HCT116 (cell line): ENCODE measurements at places on chromosomes 12 and 14. TPM values are rescaled to one million over a fixed set of nuclear protein-coding genes. Genes with fewer than 3 reads are reported as not detected.

- H3K36me3 ChIP-seq: no peaks in the 10 kb centered on the region
- DNase-seq: no peak
- H3K4me1 ChIP-seq: no peaks in the 10 kb centered on the region
- no peaks in the 10 kb centered on the region for H3K27me3 ChIP-seq
- no peak overlapping the region for H3K27ac ChIP-seq
These were observed 1110.2 kb downstream of the GALC start for GRCh38 chr14:86882818-86883217.

DNA sequence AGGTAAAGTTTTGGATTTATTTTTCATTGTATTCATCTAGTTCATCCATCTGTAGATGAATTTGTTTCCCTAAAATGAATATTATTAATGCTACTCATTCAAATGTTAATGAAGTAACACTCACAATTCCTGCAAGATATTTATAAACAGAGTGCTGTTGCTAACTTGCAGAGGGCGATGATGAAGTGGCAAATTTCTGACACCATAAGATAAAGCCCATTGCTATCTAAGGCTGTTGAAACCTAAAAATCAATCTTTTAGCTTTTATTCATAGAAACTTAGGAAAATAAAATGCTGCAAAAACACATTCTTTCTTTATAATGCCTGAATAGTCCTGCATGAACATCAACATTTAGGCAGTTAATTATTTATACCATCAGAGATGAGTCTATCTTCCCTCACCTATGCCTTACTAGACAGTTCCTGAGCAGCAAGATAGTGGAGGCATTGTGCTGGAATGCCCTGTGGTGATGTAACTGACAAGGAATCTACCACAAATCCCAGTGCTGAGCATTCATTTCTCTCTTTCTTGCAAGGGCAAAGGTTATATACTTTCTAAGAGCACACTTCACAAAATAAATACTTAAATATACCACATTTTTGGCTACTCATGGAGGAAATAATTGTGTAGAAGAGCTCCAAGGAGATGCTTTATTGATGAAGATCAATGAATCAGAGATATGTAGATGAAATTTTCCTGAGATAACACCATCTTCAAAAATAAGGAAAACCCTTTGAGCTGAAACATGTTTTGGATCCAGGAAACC, 57.6 kb downstream of the LMNTD1 start:
- no peaks in the 10 kb centered on the region for H3K27me3 ChIP-seq
- H3K4me1 ChIP-seq: no peaks in the 10 kb centered on the region
- H3K4me3 ChIP-seq: no peak overlapping the region
- H3K27ac ChIP-seq: no peak overlapping the region

The KRT6B gene
- total RNA-seq: not detected

- H3K27me3 ChIP-seq: no peaks in the 10 kb centered on the region
- peaks cover 49% of the 10 kb centered on the region for H3K4me1 ChIP-seq
- no peak overlapping the region for H3K27ac ChIP-seq
- H3K4me3 ChIP-seq: no peak overlapping the region
These were observed 5.2 kb upstream of the ITGA5 start for GRCh38 chr12:54424224-54424623.

DNA sequence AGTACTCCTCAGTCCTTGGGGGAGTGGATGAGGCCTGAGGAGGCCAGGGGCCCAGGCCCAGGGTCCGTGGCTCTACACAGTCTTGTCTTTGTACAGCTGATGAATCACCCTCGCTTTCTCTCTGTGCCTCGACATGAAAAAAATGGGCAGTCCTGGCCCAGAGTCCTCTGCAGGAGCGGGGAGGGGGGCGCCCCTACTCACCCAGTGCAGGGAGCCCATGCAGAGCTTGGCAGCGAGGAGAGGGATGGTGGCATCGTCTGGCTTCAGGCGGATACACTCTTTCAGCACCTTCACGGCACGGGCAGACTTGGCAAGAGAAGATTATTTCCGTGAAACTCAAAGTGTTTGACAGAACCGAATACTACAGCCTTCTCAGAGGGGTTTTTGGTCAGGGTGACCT, 159.3 kb downstream of the TTC7B start:
- H3K27ac ChIP-seq: no peak overlapping the region
- no peak for DNase-seq
- no peaks in the 10 kb centered on the region for H3K4me1 ChIP-seq
- no peak overlapping the region for H3K4me3 ChIP-seq
- no peaks in the 10 kb centered on the region for H3K27me3 ChIP-seq
- no peaks in the 10 kb centered on the region for H3K36me3 ChIP-seq

The CCDC175 gene
- total RNA-seq: not detected

DNA sequence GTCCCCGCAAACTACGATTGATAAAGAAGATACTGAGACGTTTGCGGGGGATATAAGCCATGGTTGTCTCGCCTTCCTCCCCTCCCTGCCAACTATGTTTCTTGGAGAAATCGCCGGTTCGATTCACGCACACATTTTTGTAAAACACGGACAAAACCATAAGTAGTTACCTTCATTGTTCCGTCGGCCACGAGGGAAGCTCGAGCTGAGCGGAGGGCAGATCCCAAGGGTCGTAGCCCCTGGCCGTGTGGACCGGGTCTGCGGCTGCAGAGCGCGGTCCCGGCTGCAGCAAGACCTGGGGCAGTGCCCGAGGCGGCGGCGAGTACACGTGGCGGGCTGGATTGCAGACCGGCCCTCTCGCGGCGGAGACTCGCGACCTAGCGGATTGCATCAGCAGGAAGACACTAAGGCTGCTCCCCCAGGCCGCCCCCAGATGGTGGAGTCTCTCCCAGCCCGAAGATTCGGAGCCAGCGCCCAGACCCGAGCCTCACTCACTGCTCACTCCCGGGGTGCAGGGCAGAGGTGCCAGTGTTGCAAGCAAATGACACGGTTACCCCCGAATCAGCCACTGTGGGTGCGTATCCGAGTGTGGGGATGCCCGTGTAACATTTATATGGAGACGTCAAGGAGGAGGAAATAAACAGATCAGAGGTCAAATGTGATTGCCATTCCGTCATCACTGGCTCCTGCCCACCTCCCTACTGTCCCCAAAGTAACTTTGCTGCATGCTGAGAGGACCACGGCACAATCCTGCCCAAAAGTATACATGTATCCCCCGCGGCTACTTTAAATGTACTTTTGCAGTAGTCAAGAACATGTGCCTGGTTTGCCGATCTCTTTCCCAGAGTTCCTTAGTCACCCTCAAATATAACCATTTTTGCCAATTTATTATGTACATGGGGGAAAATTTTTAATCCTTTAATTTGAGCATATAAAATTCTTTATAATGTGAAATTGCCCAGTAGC, at the start of gene BCAT1:
BCAT1 (minus strand) TSS at position 345 of the 966 bp plus-strand sequence; CDS start at position 176, 169 bp downstream.
- no peak for DNase-seq
- H3K4me3 ChIP-seq: no peak within 1 kb of the TSS
- H3K36me3 ChIP-seq: no peaks in the 10 kb centered on the region
- no peaks in the 10 kb centered on the region for H3K4me1 ChIP-seq
- H3K27me3 ChIP-seq: no peaks in the 10 kb centered on the region

DNA sequence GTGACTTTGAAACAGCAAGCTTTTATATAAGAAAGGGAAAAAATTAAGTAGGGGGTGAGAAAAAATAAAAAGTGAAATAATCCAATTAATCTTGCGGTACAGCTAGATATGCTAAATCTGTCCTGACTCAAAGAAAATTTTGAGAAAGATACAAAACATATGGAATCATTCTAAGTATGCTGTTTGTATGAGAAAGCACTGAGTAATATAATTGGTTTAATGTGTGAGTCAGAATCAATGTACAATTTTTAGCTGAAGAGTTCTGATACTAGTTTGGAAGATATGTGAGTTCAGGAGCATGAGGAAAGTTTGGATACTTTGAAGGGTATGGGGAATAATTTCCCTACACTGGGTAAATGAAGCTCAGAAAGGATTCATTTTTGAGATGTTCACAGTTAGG, 190.9 kb upstream of the RASSF8 start:
- H3K36me3 ChIP-seq: no peaks in the 10 kb centered on the region
- H3K4me1 ChIP-seq: no peaks in the 10 kb centered on the region
- DNase-seq: no peak
- no peaks in the 10 kb centered on the region for H3K27me3 ChIP-seq
- no peak overlapping the region for H3K27ac ChIP-seq

GRCh38 chr14:70027785-70028428, 148.7 kb downstream of the SMOC1 start:
- no peak overlapping the region for H3K27ac ChIP-seq
- peaks cover 3% of the 10 kb centered on the region; the same call in 1 of the 2 replicates for H3K27me3 ChIP-seq
- H3K4me1 ChIP-seq: peaks cover 7% of the 10 kb centered on the region; the same call in 1 of the 2 replicates
- H3K4me3 ChIP-seq: no peak overlapping the region
- no peaks in the 10 kb centered on the region for H3K36me3 ChIP-seq

GRCh38 chr12:92951006-92951405, 21.9 kb upstream of the EEA1 start:
- no peaks in the 10 kb centered on the region for H3K27me3 ChIP-seq
- H3K4me1 ChIP-seq: no peaks in the 10 kb centered on the region
- H3K4me3 ChIP-seq: no peak overlapping the region
- no peak for DNase-seq

GRCh38 chr12:129169928-129170327, 316.6 kb downstream of the GLT1D1 start:
- H3K27ac ChIP-seq: no peak overlapping the region
- H3K27me3 ChIP-seq: no peaks in the 10 kb centered on the region
- no peaks in the 10 kb centered on the region for H3K36me3 ChIP-seq
- no peaks in the 10 kb centered on the region for H3K4me1 ChIP-seq
- DNase-seq: no peak
- H3K4me3 ChIP-seq: no peak overlapping the region

DNA sequence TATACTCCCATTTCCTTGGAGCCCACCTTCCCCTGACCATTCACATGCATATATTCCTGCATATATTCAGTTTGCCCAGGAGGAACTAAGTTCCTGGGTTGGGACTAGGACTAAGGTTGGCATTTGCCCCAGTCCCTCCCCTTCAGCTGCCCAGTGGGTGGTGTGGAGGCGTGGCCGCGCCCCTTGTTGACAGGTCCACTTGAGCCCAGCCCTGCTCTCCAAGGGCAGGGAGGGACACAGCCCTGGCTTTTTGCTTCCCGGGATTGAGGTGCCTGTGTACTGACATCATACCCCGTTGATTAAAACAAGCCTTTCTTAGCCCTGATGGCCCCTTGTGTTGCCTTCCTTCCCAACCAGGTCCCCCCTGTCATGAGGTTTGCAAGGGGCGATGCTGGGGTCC, 7.3 kb downstream of the ERBB3 start:
- no peak overlapping the region for H3K4me3 ChIP-seq
- peaks cover 22% of the 10 kb centered on the region; the same call in 1 of the 2 replicates for H3K36me3 ChIP-seq
- DNase-seq: no peak

GRCh38 chr12:68813242-68813593, 5.2 kb downstream of the MDM2 start:
- no peak overlapping the region for H3K27ac ChIP-seq
- DNase-seq: no peak
- no peak overlapping the region for H3K4me3 ChIP-seq
- H3K27me3 ChIP-seq: no peaks in the 10 kb centered on the region
- peaks cover 46% of the 10 kb centered on the region for H3K36me3 ChIP-seq

DNA sequence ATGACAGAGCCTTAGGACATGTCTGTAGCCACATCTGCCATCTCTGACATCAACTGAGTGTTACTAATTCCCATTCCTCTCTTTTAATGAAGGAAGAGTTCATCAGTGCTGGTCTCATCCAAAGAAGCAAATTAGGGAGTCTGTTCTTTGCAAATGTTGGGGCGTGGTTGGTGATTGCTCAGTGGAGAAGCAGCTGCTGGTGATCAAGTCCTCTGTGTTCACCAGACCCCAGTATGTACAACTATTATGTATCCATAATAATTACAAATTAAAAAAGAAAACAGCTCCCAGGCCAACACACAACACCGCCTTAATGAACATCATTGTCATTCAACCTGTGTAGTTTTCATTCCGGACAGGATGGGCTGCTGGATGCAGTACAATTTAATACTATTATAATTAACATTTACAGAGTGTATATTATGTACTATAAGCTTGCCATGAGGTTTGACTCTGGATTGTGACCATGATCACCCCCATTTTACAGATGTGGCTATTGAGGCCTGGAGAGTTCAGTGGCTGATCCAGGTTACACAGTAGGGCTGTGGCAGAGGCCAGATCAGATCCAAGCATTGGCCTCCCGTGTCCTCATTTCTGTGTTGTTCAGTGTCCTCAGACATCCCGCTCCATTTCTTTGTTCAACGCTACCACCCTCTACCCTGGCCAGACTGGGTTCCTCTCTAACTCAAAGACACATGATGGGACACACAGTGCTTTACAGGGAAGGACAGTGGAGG, 179.0 kb downstream of the CHST11 start:
- no peak overlapping the region for H3K27ac ChIP-seq
- no peaks in the 10 kb centered on the region for H3K4me1 ChIP-seq
- H3K4me3 ChIP-seq: no peak overlapping the region

The PFKM gene
- total RNA-seq: 144 TPM

The RNF212B gene
- not detected for total RNA-seq

DNA sequence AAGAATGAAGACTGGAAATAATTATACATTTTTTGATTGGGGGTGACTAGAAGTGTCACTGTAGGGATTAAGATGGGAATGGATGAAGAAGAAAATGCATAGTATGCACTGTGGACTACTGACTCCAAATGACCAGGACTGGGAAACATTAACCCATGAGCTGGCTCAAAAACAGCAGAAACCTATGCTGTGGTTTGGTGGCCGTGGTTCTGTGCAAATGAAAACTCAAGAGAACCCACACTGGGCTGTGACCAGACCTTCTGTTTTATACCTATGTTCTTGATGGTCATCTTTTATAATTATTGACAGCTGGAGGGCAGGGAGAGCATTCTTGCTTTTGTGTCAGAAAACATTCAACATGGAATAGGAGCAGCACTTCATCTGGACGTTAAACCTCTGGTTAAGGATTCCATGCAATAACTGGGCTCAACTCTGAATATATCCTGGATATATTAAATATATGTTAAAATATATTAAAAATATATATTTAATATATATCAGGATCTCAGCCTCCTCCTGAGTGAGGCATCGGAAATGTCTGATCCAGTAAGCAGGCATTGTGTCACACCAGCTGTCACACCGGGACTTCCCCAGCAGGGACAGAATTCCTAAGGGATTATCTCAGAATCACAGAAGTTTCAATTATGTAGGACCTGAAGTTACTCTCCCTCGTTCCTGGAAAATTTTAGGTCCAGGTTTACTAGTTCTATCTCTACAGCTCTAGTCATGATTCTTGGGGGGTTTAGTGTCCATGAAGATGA, 48.5 kb downstream of the BBS10 start:
- peak; percentile 12 for DNase-seq
- no peak overlapping the region for H3K4me3 ChIP-seq
- H3K27ac ChIP-seq: no peak overlapping the region
- H3K27me3 ChIP-seq: no peaks in the 10 kb centered on the region

- peak overlapping the region; percentile 47 for H3K4me3 ChIP-seq
- H3K36me3 ChIP-seq: no peaks in the 10 kb centered on the region
- H3K27me3 ChIP-seq: peaks cover 39% of the 10 kb centered on the region; the same call in 1 of the 2 replicates
- H3K27ac ChIP-seq: no peak overlapping the region
These were observed 17.2 kb upstream of the CACNA1C start for GRCh38 chr12:2035431-2036055.

DNA sequence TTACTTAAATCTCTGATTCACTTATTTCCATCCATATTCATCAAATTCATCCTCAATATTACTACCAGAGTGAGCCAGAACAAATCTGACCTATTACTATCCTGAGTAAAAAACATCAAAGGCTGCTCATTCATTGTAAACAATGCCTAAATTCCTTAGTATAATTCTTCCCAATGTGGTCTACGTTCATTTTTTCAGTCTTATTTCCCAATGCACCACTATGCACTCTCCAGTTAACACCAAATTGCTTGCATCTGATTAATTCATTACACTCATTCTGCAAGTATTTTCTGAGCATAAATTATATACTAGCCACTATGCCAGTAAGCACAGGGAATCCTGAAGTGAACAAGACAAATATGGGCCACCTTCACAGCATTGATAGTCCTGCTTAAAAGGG, 110.0 kb downstream of the EPS8 start:
- no peak overlapping the region for H3K27ac ChIP-seq
- H3K4me3 ChIP-seq: no peak overlapping the region
- DNase-seq: no peak
- H3K36me3 ChIP-seq: no peaks in the 10 kb centered on the region
- no peaks in the 10 kb centered on the region for H3K27me3 ChIP-seq
- peaks cover 36% of the 10 kb centered on the region for H3K4me1 ChIP-seq
